ENCODE measurements at places on chromosomes 11 and 22. TPM values are rescaled to one million over a fixed set of nuclear protein-coding genes. Genes with fewer than 3 reads are reported as not detected.

GRCh38 chr11:127470306-127470884 lies 469.8 kb upstream of the KIRREL3 start:
- no peak for DNase-seq

- no peak for DNase-seq
Observed at GRCh38 chr11:113446938-113447337, 28.3 kb downstream of the DRD2 start.

DNA sequence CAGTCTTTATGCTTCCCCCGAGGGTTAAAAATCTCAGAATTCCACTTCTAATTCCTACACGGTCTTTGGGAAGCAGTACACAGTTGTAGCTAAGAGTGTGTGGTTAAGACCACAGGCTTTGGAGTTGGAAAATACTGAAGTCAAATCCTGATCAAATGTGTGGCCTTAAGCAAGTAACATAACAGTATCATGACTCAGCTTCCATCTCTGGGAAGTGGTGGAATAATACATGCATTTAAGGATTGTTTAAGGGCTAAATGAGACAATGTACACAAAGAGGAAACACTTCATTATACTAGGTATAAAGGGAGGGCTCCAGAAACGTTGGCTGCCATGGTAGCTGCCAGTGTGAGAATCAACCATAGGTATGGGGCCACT lies 71.5 kb downstream of the FAT3 start:
- no peak for DNase-seq

DNA sequence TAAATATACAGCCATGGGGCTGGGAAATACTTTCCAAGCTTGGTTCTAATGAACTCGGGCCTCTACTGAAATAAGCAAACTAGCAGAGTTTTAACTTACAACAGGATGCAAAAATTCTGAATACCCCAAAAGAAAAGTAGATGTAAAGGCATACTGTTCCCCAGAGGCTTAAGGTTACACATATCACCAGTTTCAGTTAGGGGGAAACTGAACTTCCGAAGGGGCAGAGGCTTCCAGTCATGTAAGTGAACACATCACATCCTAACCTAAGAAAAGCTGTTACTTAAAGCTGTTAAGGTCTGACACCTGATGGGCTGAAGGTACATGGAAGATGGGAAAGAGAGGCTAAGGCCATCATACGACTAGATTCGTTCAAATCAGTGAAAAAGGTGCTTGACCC lies 2.3 kb downstream of the GAB2 start:
- no peak for DNase-seq

- DNase-seq, result no peak
Observed at GRCh38 chr11:104663190-104664140, 234.8 kb downstream of the CASP12 start.

DNA sequence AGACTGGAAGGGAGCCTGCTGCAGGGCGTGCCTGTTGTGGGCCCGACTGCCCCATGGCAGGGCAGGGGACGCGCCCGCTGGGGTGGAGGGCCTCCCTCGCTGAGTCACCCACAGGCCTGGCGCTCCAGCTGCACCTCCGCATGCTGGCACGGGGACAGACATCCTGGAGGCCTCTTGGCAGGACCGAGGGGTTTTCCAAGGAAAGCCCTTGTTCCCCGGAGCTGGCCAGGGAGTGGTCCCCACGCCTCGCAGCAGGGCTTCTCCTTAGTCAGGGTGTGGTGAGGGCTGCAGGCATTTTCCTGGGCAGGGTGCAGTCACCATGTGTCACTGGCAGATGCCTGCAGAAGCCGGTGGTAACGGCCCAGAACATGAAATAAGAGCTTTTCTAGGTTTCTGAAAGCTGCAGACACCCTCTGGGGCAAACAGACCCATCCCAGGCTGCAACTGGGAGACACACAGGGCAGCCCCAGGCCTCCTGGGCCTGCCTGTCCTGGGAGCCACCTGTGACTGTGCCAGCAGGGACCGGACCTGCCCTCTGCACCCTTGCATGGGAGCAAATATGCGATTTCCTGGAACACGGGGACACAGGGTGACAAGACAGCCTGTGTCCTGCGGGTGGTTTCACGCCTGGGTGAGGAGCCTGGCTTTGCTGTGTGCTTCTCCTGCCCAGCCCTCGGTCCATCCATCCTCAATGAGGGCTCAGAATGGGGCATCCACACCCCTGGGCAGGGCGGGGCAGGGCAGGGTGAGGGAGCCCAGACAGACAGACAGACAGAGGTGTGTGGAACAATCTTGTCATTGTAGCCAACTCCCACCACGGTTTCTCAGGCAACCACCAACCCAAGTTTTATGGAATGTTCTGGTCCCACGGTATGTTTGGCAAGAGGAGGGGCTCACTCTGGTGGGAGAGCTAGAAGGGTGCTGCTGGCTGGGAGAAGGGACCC lies 43.2 kb upstream of the FADD start:
- DNase-seq, result peak; percentile 61

DNA sequence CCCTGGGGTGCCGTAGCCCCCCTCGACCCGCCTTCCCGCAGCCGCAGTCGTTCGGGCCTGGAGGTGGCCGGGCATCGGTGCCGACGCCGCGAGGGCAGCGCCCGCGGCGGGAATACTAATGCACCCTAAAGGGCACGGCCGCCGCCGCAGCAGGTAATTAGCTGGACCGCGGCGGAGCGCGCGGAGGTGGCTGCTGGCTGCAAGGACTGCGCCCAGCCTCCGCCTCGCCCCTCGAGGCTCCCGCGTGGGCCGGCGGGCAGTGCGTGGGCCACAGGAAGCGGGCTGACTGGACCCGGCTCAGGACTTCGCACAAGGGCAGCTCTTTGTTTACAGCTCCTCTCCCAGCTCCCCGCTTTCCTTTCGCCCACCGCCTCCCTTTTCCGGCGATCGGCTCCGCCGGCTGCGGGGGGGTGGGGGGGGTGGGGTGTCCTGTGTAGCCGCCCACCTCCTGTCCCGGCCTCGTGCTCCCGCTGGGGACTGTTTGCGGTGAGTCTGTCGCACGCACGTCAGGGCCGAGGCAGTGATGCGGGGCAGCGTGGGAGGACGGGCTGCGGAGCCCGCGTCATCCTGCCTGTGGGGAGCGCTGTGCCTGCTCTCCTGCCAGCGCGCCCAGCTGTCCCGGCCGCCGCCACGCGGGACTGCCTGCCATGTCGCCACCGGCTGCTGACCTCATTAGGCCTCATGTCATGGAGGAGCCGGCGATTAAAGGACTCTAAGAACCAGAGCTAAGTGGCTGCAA lies 53.2 kb downstream of the GRIK4 start:
- DNase-seq, result no peak

DNA sequence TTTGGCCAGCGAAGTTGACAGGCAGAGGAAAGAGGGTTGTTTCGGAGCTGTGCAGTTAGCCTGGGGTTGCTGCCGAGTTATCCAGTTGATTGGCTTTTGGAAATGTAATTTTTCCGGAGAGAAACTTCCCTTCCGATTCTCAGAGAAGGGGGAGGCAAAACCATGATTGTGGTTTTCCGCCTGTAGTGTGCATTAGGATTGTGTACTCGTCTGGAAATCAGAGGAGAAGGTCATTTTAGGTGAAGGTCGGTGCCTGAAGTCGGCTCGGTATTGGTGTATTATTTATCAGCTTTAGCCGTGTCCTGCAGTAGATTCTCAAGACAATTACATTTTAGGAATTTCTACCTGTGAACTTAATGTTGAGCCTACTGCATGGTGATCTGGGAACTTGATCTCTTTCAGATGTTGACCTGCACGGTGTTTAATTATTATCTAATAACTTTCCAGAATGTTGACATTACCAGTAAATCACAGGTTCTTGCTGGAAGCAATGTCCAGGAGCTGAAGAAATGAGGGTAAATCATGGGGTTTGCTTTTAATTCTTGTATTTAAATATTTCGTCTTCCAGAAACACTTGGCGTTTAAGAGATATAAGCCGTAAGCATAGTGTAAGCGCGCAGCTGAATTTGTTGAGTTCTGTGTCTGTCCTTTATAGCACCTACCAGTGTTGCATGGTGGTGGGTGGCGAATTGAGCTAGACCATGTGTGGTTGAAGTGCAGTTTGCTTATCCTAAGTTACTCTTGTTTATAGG lies 1.3 kb downstream of the ARHGEF12 start:
- DNase-seq, result no peak

- no peak for DNase-seq
Observed at GRCh38 chr11:62103986-62104385, 19.8 kb upstream of the INCENP start.

- no peak for DNase-seq
Observed at GRCh38 chr22:30420347-30421125, 5.0 kb upstream of the MTFP1 start.

GRCh38 chr11:127259102-127259501 lies 258.5 kb upstream of the KIRREL3 start:
- DNase-seq, result no peak

- DNase-seq, result peak; percentile 95
Observed at GRCh38 chr11:47426062-47426956, at the start of gene PSMC3. Gene PSMC3 (minus strand): TSS chr11:47426439. CDS start chr11:47426279, 160 bp downstream.

GRCh38 chr11:6233984-6234386 lies 451 bp downstream of the FHIP1B start:
- DNase-seq, result no peak

GRCh38 chr11:86678823-86679222 lies 6.4 kb upstream of the ME3 start:
- DNase-seq, result no peak

GRCh38 chr11:32255841-32256240 lies 165.0 kb downstream of the RCN1 start:
- DNase-seq, result no peak

GRCh38 chr11:70368961-70369360 lies 29.4 kb upstream of the CTTN start:
- no peak for DNase-seq

DNA sequence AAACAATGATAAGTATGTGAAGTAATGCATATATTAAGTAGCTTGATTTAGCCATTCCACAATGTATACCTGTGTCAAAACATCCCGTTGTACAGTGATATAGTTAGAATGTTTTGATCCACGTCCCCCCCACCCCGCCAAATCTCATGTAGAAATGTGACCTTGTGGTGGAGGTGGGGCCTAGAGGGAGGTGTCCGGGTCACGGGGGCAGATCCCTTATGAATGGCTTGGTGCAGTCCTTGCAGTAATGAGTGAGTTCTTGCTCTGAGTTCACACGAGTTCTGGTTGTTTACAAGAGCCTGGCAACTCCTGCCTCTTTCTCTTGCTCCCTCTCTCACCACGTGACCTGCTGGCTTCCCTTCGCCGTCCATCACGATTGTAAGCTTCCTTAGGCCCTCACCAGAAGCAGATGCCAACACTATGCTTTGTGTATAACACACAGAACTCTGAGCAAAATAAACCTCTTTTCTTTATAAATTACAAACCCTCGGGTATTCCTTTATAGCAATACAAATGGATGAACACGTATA lies 41.6 kb downstream of the FANCF start:
- DNase-seq, result no peak

- no peak for DNase-seq
Observed at GRCh38 chr11:19849107-19849789, 136.6 kb downstream of the NAV2 start.

GRCh38 chr22:30361916-30362650 lies 5.3 kb downstream of the CCDC157 start:
- no peak for DNase-seq

DNA sequence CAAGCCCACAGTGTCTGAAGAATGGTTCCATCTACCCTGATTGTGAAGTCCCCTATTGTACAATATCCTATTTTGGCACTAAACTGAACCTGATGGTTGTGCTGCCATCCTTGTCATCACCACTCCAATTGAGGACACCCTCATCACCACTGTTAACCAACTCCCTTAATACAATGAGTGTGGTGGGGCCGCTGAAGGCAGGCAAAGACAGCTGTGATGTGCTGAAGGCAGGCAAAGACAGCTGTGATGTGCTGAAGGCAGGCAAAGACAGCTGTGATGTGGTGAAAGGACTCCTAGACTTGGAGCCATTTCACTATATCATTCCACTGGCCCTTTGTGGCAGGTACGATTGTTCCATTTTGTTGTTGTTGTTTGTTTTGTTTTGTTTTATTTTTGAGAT lies 481.6 kb downstream of the SOX6 start:
- DNase-seq, result no peak

DNA sequence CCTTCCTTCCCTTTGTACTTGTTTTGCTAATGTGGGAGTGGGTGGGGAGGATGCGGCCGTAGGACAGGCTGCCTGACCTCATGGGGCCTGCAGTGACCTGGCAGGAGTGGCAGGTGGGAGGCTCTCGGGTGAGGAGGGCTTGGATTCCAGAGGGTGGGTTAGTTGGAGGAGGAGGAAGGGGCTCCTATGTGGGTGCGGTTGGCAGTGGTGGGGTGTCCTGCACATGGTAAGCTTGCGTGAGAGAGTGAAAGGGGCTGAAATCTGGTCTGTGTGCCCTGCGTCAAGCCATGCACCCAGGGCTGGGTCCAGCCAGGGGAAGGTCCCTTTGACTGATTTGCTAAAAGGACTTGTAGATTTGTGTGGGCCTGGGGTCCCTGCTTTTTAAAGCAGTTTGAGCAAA lies 90.7 kb upstream of the OR4B1 start:
- DNase-seq, result no peak

DNA sequence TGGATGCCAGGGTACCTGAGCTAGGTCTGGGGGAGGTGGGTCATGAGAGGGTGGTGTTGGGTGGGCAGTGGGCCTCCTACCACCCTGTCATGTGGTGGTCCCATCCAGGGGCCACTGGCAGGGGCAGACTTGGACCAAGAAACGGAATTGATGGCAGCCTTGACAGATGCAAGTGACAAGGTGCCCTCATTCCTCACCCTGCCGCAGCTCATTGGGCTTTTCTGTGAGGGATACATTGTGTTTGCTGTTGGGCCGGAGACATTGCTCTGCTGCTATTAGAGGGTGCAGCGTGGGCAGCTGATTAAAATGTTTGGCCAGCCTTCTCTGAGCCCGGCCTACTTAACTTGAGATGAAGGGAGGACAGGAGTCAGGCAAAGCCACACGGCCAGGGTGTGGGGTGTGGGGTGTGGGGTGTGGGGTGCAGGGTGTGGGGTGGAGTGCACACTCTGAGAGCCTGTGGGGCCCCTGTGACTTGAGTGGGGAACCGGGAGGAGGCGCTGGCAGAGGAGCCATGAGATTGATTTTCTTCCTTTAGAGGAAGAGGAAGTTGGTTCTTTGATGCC lies 351.5 kb downstream of the TBC1D22A start:
- no peak for DNase-seq

- no peak for DNase-seq
Observed at GRCh38 chr22:23829845-23830372, 8.9 kb downstream of the DERL3 start.

DNA sequence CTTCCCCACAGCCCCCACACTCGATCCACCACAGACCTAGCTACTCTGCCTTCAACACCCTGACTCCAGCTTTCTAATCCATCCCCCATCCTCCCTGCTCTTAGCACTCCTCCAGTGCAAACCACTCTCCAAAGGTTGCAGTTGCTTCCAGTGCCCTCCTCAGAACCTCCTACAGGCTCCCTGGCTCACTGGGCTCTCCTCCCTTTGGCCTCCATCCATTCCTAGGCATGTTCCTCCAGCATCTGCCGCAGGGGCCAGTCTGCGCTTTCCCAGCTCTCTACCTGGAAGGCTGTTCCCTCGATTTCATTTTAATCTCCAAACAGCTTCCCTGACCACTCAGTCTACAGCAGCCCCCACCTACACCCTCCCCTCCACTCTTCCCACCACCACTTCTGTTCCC lies 133.8 kb downstream of the SPATA19 start:
- no peak for DNase-seq

GRCh38 chr11:28675183-28675582 lies 567.0 kb downstream of the METTL15 start:
- DNase-seq, result no peak

Gene DSCAML1
- total RNA-seq, result not detected

Gene P2RX6
- total RNA-seq, result 5.2 TPM

Gene NPTXR
- 0.37 TPM for total RNA-seq

Gene RIMBP3C
- 0.81 TPM for total RNA-seq

Gene ZBTB16
- total RNA-seq, result not detected

Gene KCNK4
- total RNA-seq, result not detected

Gene MS4A6E
- total RNA-seq, result not detected

Gene FAM83F
- 0.07 TPM for total RNA-seq

Gene NAV2
- total RNA-seq, result 15.6 TPM

Gene OTOG
- total RNA-seq, result 0.06 TPM

Gene MRGPRX3
- total RNA-seq, result 0.23 TPM

Gene BMAL1
- total RNA-seq, result 10.6 TPM

Measured in NCI-H460 (cell line).